ENCODE measurements at places on chromosomes 4 and X.

DNA sequence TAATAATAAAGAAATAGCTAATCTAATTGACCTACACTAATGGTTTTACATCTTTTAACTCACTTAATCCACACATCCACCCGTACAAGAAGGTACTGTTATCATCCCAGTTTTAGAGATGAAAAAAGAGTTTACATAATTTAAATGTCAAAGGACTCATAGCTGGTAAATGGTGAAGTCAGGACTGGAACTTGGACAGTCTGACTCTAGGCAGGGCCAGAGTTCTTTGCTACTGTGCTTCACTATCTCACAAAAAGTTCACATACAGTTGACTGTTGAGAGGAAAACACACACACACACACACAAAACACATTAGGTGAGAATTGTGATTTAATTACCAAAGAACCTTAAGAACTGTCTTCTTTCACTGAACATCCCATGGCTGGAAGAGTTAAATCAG lies 71.2 kb upstream of the PRSS48 start:
- DNase-seq: no peak

DNA sequence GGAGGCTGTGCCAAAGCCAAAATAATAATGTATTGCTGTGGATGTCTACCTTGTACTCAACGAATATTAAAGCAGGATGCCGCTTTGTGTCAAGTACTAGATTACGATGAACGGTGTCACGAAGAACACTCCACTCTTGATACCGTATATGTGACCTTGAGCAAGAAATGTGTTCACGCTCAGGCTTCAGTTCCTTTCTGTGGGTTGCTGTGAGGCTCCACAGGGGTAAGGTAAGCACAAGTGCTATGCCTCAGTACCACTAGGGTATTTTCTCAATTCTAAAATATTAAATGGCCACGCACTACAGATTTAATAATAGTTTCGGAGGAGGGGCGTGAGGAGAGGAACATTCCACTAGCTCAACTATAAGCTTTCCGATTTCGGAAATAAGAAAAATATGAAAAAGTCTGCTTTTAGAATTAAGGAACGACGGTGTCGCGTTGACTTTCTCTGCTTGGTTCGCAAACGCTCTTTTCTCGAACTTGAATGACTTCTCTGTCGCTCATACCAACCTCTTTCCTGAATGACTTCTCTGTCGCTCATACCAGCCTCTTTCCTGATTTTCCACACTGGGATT lies 607 bp upstream of the SCOC start:
- peak; percentile 28 for DNase-seq

GRCh38 chrX:106007815-106008214 lies 30.7 kb downstream of the SERPINA7 start:
- DNase-seq: no peak

DNA sequence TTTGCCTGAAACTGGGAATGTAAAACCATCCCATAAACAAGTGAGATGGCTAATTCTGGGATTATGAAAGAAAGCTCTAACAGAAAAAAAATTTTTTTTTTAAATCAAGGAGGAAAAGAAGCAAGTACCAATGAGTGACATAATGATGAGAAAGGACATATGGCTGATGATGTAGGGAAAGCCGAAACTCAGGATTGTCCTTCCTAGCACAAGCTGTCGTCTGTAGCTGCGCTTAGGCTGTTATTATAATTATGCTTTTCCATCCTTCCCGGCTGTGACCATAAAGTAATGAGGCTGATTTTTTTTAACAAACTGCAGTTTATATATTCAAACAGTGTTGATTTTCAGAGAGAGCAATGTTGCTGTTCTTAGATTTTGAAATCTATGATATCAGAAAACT lies 209.8 kb upstream of the NOCT start:
- peak; percentile 21 for DNase-seq

GRCh38 chrX:152876931-152877840 lies 20.7 kb upstream of the ZNF185 start:
- no peak for DNase-seq

- DNase-seq: no peak
Measured at GRCh38 chr4:37816006-37816405, 10.5 kb upstream of the PGM2 start.

DNA sequence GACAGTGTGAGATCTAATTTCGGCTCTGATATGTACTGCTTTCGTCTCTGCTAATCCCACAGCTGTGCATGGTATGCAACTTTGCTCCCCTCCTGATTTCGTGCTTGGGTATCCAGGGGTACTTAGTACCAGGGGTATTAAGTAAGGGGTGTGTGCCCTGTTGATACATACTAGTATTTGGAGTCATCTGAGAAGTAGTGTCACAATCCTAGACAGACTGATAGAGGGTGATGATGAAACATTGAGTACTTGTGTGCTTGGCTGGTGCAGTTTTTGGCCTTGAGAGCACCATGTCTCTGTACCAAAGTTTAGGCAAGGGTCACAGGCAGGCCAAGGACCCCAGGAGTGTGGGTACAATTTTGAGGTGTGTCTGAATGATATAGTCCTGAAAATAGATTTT lies 10.9 kb downstream of the GPAT3 start:
- DNase-seq: no peak

GRCh38 chrX:43328358-43328946 lies 327.6 kb upstream of the MAOA start:
- no peak for DNase-seq

- no peak for DNase-seq
Measured at GRCh38 chr4:101685126-101685525, 105.4 kb upstream of the BANK1 start.

Measured in Ammon's horn (tissue), 1 donor.